Inflammatory macrophage treated with lipopolysaccharide for 1 hour (primary cell): ENCODE measurements at places on chromosomes 3 and 15.

GRCh38 chr3:46061887-46062286 is 34.6 kb upstream of the XCR1 start:
- no peak for DNase-seq

DNA sequence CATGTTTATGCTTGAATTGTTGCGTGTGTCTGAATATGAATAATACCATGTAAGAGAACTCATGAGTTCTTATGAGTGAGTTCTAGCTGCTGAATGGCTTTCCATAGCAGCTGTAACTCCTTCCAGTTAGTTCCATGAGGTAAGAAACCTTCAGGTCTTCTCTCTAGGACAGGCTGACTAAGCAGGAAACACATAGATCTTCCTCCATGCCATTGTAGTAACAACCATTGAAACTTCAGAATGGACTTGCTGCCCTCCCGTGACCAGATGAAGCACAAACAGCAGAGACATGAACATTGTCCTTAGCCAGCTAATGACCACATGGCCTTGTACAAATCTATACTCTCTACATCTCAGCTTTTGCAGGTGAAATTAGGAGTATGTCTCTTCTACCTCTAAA is 200.0 kb downstream of the ZNF385D start:
- peak; percentile 17 for DNase-seq

DNA sequence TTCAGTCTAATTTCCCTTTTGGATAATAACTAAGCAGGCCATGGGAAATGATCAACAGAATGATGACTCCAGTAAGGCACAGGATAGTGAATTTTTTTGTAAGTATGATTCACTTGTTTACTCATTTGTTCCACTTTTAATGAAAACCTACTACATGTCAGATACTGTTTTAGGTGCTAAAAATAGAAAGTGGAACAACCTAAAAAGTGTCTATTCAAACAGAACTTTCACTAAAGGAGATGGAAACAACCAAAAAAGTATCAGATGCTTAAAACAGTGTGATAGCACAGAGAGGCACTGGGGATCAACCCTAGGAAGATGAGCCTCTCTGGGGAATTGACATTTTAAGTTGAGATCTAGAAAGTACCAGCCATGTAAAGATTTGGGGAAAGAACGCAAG is 11.1 kb downstream of the RYK start:
- DNase-seq: no peak

- peak; percentile 6 for DNase-seq
Observed at GRCh38 chr15:68113273-68113672, 59.2 kb downstream of the PIAS1 start.

- DNase-seq: no peak
Observed at GRCh38 chr15:52359722-52360121, 64.1 kb upstream of the MYO5C start.

GRCh38 chr15:38874464-38874863 is 309.9 kb upstream of the RASGRP1 start:
- DNase-seq: no peak

DNA sequence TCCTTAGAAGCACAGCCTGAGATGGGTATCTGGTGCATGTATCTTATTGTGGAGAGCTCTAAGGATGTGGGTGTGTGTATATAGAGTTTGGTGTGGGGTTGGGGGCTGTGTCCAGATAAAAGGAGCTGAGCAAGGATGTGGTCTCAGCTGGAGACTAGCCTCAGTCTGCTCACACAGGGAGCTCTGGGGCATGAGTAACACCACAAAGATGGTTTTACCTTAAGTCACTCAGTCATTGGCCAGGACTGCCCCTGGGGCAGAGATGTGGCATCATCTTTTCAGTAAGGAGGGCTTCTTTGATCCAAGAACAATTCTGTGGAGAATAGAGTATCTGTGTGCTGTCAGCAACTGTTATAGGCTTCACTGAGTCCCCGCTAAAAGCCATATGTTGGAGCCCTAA is 163.4 kb upstream of the NUDT16 start:
- no peak for DNase-seq

DNA sequence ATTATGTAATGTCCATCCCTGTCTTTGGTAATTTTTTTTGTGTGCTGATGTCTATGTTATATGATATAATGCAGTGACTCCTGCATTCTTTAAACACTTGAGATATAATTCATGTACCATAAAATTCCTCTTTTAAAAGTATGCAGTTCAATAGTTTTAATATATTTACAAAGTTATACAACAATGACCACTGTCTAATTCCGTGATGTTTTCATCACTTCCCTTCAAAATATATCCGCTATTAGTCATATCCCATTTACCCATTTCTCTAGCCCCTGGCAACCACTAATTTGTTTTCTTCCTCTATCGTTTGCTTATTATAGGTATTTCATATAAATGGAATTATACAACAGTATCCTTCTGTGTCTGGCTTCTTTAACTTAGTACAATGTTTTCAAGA is 64.9 kb upstream of the SUCLG2 start:
- DNase-seq: no peak

DNA sequence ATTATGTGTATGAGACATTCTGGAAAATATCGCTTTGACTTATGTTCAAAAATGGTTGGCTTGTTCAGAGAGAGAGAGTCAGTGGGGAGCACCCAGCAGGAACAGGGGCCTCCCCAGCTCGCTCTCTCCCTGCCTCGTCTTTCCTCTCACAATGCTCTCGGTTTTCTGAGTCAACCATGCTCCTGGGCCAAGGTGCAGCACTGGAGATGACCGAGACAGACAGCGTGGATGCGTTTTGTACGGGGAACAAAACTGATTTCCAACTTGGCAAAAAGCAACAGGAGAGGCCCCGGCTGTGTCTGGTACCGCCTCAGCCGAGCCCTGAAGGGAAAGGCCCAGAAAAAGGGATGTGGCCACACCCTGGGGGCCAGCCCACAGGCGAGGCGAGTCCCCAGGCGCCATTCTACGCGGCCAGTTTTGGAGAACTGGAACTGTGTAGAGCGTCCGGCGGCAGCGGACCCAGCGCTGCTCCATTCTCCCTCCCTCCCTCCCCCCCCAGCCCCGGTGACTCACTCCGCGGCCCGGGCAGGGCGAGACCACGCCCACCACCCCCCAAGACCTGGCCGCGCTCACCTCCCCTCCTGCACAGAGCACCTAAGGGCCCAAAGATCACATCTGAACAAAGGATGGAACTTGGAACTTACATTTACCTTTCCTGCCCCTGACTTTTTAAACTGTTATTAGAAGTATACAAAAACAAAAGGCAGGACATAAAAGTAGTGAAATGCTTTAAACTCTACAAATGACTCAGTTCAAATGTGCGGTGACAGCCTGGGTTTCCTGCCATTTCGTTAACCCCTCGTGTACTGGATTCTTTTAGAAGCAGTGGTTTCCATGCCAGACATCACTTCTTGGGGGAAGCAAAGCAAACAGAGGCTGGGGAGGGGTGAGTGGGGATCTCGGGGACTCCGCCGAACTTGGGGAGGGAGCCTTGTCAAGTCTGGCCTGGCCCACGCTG is 12.7 kb downstream of the ATP10A start:
- peak; percentile 93 for DNase-seq

DNA sequence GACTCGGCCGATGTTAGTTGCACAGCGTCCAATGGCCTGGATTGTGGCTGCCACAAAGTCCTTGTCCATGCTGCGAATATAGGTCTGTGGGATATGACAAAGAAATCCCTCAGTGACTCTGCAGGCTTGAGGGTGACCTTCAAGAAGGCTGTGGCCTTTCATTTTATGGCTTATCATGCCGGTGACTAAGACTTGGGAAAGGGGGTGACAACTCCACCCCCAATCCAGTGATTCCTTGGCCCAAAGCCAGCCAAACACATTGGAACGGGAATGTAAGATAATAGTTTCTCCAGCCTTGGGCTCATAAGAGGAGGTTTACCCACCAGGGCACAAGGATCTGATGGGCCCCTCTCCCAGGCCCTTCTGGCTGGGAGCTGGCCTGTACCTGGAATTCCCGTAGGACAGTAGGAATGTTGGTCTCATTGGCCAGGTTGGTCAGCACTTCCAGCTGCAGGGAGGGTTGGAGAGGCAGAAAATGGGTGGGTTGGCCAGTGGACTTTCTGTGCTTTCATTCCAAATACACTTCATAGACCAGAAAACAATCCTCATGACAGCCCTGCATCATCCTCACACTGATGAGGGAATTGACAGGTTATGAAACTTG is 30.7 kb upstream of the CPEB1 start:
- no peak for DNase-seq

DNA sequence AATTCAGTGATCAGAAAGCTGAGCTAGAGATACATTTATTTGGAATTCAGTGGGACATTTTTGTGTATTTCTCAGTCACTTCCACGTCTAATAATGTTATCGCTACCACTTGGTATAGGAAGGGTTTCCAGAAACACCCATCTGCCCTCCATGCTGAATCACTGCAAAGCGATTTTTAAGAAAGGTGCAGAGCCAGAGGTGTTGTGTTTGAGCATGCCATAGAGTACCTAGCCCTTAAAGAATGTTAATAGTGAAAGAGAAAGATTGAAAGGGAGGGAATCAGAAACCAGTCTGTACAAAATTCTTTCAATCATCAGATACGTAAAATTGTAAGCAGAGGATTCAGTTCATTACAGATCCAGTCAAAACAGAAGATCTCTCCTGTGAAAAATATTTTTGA is 80.1 kb upstream of the ARL6 start:
- no peak for DNase-seq

DNA sequence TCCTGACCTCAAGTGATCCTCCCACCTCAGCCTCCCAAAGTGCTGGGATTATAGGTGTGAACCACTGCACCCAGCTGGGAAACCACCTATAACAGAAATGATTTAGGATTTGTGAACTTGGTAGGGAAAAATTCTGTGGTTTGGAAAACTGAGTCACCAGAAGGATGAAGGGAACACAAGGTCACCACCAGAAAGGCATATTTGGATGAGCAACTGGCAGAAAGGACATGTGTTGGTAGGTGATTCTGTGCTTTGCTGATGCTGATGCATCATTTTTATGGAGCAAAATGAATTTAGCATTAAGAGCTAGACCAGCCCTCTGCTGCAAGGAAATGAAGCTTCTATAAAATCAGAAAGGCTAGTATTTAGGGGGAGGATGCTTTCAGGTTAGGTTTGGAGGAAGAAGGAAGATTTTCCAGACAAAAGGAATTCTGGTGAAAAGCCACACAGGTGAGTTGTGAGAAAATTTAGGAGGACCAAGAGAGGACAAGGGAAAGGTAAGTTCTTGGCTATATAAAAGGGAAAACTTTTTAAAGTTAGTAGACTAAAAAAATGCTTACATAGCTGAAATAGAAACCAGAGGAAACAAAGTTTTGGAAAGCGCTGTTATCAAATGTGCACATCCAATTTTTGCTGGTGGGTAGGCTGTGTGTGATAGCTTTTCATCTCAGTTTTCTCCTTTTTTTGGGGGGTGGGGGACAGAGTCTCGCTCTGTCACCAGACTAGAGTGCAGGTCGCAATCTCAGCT is 3.6 kb downstream of the PXK start:
- no peak for DNase-seq

- DNase-seq: no peak
Observed at GRCh38 chr3:59692117-59692516, 642.3 kb upstream of the CFAP20DC start.

- DNase-seq: peak; percentile 47
Observed at GRCh38 chr3:104564045-104564643, 802.6 kb upstream of the ALCAM start.

GRCh38 chr3:43098761-43099160 is 7.1 kb downstream of the POMGNT2 start:
- DNase-seq: no peak

DNA sequence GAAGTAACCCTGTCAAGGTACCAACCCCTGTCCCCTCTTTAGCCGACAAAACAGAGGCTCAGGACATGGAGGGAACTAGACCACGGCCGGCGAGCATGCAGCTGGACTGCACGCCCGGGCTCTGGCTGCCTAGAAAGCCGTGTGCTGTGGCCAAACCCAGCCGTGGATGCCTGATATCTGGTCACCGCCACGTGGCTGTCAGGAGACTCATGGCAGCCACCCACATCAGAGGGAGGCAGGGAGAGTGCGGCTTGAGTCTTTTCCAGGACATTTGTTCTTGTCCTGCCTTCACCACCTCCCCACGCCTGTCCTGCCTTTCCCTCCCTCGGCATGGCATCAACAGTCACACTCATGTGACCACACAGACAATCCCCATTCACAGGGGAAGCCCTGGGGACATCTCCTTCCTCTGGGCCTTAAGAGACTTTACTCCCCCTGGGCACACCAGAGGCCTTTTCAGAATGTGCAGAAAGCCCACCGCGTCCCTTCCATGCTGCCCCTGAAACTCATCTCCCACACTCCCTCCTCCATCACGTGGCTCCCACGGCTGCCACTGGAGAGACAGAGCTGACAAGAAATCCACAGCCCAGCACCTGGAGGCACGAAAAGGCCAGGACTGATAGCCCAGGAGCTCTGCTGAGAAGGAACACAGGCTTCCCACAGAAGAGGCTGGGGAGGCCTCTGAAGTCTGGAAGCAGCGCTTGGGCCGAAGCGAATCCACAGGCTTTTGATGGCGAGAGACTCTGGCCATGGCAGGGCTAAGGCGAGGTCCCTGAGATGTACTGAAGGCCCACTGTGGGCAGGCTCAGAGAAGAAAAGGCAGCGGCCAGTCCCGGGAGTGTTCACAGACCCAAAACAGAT is 71.2 kb upstream of the IQSEC1 start:
- no peak for DNase-seq

GRCh38 chr15:76994971-76995945 is at the start of gene PSTPIP1:
PSTPIP1 (plus strand) TSS chr15:76995126; CDS start chr15:76995574, 448 bp downstream.
- DNase-seq: no peak
